GM23248 (cell line): ENCODE measurements at places on chromosomes 12 and 14. TPM values are rescaled to one million over a fixed set of nuclear protein-coding genes. Genes with fewer than 3 reads are reported as not detected.

DNA sequence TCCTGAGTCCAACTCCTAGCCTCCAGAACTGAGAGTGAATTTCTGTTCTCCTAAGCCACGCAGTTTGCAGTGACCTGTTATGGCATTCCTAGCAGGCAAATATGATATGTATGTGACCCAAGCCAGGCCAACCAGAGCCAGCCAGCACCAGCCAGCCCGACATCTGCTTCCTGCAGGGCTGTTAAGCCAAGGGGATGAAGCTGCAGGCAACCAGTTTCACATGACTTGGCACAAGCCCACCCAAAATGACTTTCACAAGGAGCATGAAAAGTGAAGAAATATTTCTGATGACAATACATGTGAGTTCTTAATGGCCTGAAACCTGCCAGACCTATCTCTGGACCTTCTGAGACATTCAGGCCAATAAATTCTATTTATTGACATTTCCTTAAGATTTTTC is 68.1 kb downstream of the ITPK1 start:
- H3K4me3 ChIP-seq: no peak overlapping the region
- no peaks in the 10 kb centered on the region for H3K27me3 ChIP-seq
- no peak for DNase-seq
- H3K27ac ChIP-seq: no peak overlapping the region
- no peaks in the 10 kb centered on the region for H3K36me3 ChIP-seq

GRCh38 chr12:52313926-52314325 is 7.3 kb downstream of the KRT83 start:
- peaks cover 9% of the 10 kb centered on the region for H3K4me1 ChIP-seq
- 0 out of 2 replicates have a peak, but pooled peaks cover 2% of the 10 kb centered on the region for H3K27me3 ChIP-seq
- H3K4me3 ChIP-seq: no peak overlapping the region

GRCh38 chr14:72545411-72546311 is 348.2 kb downstream of the DPF3 start:
- peak; percentile 30 for DNase-seq
- no peak overlapping the region for H3K4me3 ChIP-seq
- H3K36me3 ChIP-seq: no peaks in the 10 kb centered on the region
- no peaks in the 10 kb centered on the region for H3K4me1 ChIP-seq
- H3K27me3 ChIP-seq: no peaks in the 10 kb centered on the region

DNA sequence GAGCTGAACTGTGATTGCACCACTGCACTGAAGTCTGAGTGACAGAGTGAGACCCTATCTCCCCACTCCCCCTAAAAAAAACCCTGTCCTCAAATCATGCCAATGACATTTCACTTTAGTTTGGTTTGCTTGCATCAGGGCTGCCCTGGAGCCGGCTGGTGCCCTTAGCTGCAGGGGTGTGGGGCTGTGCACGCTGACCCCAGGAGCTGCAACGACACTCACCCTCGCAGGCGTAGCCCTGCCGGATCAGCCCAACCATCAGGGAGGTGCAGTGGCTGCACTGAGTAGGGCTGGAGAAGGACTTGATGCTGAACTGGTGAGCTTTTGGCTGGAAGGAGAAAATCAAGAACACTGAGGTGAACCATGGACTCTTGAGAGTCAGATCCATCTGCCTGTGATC is 29.8 kb downstream of the AMN start:
- no peak for DNase-seq
- H3K4me1 ChIP-seq: no peaks in the 10 kb centered on the region
- no peak overlapping the region for H3K27ac ChIP-seq

Gene PROX2
- polyA plus RNA-seq: 0.05 TPM in 1 of 2 replicates, not detected in the other

DNA sequence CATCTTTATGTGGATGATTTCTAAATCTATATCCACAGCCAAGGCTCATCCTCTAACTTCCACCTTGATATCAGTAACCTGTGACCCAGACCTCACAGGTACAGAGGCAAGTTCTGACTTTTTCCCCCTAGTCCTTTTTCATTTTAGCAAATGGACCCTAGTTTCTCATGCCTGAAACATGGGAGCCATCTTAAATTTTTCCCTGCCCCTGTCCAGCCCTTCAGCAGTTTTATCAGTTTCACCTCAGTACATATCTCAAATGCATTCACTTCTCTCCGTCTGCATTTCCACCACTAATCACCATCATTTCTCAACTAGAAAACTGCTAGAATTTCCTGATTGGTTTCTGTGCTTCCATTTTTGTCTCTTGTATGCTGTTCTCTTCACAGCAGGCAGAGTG is 79.3 kb downstream of the DIP2B start:
- no peaks in the 10 kb centered on the region for H3K27me3 ChIP-seq
- H3K4me3 ChIP-seq: no peak overlapping the region
- H3K36me3 ChIP-seq: no peaks in the 10 kb centered on the region
- no peak overlapping the region for H3K27ac ChIP-seq

Gene OGFOD2
- 12.8 and 15.4 TPM in 2 replicates for polyA plus RNA-seq

Gene CTDSP2
- polyA plus RNA-seq: 51.7 and 52.7 TPM in 2 replicates

Gene KIF26A
- not detected in 2 replicates for polyA plus RNA-seq
